ENCODE measurements at places on chromosomes 3 and 15. TPM values are rescaled to one million over a fixed set of nuclear protein-coding genes. Genes with fewer than 3 reads are reported as not detected.

GRCh38 chr3:29757054-29757777, 476.3 kb downstream of the RBMS3 start:
- DNase-seq = no peak

Gene B3GALNT1
- total RNA-seq = 1.4 TPM

Gene NOX5
- 0.12 TPM for total RNA-seq

GRCh38 chr15:25742041-25742730, 120.9 kb downstream of the ATP10A start:
- no peak for DNase-seq

GRCh38 chr3:126746395-126747177, 42.5 kb downstream of the CHCHD6 start:
- DNase-seq = no peak

GRCh38 chr15:65414841-65415621, 7.7 kb downstream of the IGDCC4 start:
- peak; percentile 14 for DNase-seq

Gene CCR9
- total RNA-seq = 0.34 TPM

Gene TRH
- total RNA-seq = not detected

DNA sequence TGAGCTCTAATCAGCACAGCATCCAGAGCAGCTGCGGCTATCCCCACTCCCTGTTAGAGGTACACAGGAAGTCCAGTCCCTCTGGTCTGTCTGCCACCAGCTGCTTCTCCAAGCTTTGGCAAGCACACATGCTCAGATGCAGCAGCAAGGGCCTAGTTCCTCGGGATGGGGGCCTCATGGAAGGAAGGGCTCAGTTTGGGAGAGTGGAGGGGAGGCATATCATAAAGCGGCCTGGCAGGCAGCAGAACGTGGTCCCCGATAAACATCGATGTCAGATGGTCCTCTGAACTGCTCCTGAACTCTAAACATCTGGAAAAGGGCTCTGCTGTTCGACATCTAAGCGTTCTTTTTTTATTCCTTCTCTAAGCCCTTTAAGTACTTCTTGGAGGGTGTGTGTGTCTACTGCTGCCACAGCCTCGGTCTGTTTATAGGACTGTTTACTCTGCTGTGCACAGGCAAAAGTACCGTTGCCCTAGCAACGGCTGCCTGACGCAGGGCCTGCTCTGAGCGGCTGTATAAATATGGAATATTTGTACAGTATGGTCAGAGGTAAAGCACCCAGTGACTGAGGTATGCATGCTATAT, 74.6 kb downstream of the PRICKLE2 start:
- DNase-seq = peak; percentile 90

Data from left colon (tissue), 2 donors.